Brain (organoid and tissue), 16 donors: ENCODE measurements at places on chromosomes 1 and 21. TPM values are rescaled to one million over a fixed set of nuclear protein-coding genes. Genes with fewer than 3 reads are reported as not detected.

DNA sequence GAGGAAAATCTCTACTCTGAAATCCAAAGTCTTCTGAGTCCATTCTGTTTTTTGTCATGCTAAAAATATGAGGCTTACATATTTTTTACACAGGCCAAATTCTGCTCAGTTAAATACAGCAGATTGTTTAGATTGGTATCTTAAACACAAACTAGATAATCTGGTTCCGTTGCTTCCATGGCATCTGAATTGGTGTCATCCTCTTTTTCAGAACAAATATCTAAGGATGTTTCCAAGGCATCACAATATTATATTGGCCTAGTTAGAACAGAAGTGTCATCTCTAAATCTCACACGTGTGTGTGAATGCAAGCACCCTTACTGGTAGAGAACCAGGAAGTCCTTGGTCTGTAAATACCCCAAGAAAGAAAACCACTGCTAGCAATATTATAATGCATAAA, 151.2 kb downstream of the NRIP1 start:
- DNase-seq = no peak

DNA sequence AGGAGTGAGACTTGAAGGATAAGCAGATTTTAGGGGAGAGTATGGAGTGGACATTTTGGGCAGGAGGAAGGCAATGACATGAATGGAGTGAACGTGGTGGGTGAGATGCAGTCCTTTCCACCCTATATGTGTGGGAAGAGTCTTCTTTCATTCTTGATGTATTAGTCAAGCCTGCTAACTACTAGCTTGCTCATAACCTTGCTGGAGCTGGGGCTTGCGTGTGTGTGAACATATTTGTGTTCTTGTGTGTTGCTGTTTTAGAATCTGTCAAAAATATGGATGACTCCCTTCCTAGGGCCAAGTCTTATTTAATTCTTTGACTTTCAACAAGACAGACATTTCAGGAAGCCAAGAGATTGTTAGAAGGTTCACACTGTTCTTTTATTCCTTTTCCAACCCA, 132.7 kb downstream of the UCK2 start:
- peak; percentile 30 for DNase-seq

- peak; percentile 78 for DNase-seq
Measured at GRCh38 chr1:201254625-201255478, 28.5 kb upstream of the PKP1 start.

- DNase-seq = no peak
Measured at GRCh38 chr1:47980501-47980900, 16.7 kb downstream of the TRABD2B start.

- no peak for DNase-seq
Measured at GRCh38 chr1:248009681-248010080, 3.8 kb upstream of the OR2L5 start.

The HSD3B2 gene
- not detected for polyA plus RNA-seq

The MSH4 gene
- polyA plus RNA-seq = not detected

The LORICRIN gene
- not detected for polyA plus RNA-seq
